Inflammatory macrophage (primary cell): ENCODE measurements at places on chromosomes 5 and 9.

DNA sequence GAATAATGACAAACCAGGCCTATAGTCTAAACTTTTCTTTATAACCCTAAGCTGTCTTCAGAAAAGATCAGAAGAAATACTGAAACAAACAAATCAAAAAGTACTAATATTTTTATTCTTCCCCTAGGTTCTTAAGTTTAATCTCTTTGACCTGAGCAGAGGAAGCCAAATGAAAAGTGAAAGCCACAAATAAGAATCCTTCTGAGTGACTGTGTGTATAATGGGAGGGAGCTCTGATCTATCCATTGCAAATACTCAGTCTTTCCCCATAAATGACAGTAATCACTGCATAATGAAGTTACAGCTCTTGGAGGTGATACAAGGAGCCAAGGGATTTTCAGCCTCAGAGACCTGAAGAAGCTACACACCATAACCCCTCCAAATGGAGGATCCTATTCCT, 126.9 kb upstream of the ATP10B start:
- DNase-seq: no peak

- DNase-seq: no peak
Observed at GRCh38 chr5:10663489-10664179, 97.4 kb downstream of the DAP start.

- no peak for DNase-seq
Observed at GRCh38 chr5:3340471-3340870, 255.2 kb upstream of the IRX1 start.

DNA sequence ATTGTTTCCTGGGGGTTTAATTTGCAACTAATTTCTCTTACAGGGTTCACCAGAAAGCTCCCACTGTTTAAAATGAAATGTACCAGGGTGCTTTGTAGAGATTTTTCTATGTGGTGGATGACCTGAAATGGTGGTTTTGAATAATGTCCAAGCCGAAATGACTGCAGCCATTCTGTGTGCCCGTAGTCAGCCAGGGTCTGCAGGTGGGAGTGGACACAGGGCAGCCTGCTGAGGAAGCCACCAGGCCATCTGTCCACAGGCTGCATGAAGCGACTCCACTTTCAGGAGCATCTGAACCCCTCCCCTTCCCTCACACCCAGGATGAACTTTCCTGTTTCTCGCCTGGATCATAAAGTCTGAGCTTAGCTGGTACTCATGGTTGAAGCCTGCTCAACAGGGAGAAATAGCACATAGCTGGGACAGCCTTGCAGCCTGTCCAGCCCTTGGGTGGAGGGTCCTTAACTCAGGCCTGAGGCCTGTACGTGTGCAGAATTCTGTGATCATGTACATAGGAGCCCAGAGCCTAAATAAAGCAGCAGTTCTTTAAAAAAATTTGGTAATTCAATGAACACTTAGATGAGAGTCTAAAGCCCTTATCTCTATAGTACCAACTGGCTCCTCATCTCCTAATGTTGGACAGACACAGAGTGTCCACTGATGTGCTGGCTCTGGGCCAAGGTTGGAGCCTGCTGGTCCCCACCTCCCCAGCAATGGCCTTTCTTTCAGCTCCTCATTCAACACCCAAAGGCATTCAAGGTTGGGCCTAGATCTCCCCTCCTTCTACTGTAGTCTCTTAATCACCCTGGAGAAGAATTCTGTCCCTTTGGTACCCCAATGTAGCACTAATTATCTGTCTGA, 72.8 kb downstream of the SHB start:
- DNase-seq: no peak

GRCh38 chr9:130939405-130940026, 469 bp upstream of the FIBCD1 start:
- DNase-seq: no peak

DNA sequence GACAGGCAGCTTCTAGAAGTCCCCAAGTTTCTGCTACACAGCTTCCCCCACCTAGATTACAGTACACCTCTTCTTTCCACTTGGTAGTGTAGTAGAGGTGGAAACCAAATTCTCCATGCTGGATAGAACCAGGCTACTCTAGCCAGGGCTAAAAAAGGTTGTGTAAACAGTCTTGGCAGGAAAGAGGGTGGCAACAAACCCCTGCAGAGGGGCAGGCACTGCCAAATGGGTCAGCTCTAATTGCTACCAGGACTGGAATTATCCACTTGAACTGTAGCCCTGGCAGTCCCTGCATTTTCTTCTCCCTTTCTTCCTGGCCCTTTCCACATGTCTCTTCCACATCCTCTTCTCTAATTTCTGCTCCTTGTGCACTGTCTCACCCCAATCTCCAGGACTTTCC, 24.8 kb downstream of the RANBP3L start:
- no peak for DNase-seq
